Stimulated activated CD8-positive, alpha-beta memory T cell treated with anti-CD3 and anti-CD28 coated beads, Interleukin-7, amount 100 ng/mL, for 1 hour (primary cell): ENCODE measurements at places on chromosomes 1 and 21.

DNA sequence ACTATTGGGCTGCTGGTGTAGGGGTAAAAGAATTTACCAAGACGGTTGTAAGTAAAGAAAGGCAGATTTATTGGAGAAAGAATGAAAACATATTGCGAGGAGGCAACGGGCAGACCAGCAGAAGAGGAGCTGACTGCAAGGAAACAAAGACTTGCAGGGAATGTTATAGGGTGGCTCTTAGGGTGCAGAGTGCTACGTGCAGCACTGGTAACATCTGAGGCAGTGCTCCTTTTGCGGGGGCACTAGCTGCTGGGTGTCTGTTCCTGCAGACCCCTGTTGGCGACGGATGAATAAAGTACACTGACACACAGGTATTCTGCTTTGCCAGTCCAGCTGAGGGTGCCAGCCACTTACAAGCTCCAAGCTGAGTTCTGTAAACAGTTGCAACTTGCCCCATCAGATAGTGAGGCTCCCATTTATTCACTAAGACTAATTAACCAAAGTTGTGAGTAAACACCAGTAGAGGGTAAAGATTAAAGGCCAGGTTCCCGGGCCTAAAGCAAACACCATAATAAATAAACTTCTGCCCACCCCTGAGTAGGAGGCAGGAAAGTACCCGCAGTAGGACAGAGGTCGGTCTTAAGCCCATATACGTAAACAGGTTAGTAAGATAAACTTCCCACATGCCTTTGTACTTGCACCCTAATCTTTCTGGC lies 140.2 kb upstream of the KCNK1 start:
- DNase-seq: no peak

DNA sequence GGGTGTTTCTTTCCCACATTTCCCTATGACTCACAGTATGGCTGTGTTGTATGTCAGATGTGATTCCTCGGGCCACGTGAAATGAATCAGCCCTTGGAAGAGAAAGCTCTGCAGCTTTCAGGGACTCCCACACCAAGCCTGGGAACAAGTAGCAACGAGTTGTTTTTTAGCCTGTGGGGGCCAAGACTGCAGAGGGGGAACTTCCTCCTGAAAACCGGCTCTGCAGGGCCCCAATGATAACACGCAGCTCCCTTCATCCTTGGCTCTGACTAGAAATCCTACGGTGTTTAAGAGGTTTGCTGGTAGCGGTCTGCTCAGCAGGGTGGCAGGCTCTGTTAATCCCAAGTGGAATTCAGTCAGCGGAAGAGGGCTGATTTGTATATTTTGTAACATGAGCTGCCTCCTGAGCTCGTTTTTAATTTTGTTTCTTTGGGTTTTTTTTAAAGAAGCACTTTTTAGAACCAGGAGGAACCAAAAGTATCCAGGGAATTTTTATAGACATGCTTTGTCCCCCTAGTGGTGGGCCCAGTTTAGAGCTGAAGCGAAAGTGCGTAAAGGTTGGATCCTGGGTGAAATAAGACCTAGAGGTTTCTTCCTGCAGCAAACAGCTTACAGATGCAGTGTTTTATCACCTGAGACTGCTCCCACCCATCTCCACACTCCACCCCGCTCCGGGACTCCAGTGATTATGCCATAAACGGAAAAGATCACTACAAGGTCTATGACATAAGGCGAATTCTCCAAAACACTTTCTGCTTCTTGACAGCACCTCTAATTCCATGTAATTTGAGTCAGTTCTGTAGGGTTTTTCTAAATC lies 48.8 kb downstream of the LAMC2 start:
- no peak for DNase-seq

DNA sequence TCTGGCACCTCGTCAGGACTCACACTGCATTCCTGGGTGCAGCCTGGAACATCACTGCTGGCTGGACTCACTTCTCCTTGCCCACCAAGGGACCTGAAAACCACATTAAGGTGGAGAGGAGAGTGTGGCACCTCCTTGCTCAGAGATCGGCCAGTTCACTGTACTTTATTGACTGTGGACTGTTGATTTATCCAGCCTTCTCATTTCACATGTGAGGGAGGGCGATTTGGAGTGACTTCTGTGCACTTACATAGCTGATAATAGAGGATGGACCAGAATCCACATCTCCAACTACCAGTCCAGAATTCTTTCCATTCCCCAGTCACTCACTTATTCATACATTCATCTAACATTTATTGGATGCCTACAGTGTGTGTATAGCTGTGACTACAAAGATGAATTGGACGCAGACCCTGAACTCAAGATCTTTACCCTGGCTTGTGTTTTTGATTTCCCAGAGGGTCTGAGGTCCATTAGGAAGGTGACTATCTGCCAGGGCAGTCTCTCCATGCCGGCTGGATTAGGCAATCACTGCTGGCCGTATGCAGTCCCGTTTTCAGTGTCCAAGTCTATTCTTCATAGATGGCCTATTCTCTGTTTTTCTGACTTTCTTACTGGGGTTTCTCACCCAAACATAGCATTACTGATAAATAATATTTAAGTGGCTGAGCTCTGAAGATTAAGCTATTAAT lies 233.5 kb upstream of the SGIP1 start:
- DNase-seq: no peak

DNA sequence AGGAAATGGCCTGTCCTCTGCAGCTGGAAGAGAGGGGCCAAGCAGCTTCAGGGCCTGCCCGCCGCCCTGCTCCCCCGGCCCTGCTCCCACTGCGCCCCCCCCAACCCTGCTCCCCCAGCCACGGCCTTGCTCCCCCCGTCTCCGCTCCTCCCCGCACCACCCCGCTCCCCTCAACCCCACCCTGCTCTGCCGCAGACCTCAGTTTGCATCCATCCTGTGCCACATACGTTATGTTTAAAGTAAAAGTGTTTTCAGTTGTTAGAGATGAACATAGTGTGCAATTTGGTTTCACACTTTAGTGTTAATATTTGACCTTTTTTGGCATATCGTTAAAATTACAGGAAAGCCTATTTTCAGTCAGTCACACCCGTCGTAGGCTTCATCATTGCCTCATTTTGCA lies 34.1 kb upstream of the DIP2A start:
- DNase-seq: no peak

GRCh38 chr1:40884055-40884795 lies 22.1 kb upstream of the CITED4 start:
- DNase-seq: no peak
